Activated gamma-delta T cell treated with Interleukin-2 at 50 U/mL for 16 hours (primary cell): ENCODE measurements at places on chromosomes 1 and 21.
A peak's percentile ranks its signal among the peaks of the same experiment; 100 is the strongest.

- DNase-seq = no peak
Measured at GRCh38 chr1:219555031-219555692, 57.7 kb downstream of the ZC3H11B start.

DNA sequence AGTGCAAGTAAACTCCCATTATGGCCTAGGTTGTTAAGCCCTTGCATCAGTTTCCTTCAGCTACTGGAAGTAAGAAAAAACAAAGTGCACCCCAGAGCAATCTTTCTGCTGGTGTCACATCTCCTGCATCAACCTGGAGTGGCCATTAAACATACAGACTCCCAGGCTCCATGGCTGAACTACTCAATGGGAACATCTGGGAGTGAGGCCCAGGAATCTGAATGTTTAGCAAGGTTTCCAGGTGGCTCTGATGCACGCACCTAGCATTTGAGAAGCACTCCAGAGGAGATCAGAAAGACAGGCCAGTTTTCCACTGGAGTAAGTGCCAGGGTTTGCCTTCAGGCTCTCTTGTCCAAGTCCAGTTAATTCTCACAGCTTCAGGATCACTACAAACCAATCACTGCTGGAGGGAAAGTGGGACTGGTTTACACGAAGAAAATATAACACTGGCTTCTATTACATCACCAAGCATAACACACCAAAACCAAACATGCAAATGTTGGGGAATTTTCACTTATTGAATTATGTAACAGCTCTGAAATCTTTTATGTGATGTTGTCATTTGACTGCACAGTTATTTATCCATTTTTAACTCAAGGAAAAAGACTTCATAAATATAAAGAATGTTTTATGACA, 22.3 kb upstream of the ABCA4 start:
- DNase-seq = no peak

DNA sequence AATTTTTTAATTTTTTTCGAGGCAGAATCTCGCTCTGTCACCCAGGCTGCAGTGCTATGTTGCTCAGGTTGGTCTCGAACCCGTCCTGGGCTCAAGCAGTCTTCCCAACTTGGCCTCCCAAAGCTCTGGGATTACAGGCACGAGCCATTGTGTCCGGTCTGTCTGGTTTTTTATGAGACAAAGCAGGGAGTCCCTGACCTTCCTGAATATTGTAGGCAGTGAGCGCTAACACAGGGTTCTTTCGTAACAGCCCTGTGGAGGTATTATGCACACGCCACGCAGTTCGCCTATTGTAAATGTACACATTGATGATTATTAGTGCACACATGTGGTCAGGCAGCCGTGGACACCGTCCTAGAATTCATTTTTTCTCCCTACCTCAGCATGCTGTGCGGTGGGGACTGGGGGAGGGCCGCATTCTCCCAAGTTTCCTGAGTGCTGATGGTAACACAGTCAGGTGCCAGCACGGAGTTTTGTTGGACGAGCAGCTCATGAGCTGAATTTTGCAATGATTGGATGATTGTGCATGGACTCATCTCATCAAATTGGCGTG, 19.6 kb downstream of the SPSB1 start:
- DNase-seq = no peak

GRCh38 chr1:93395195-93395594, 49.5 kb downstream of the DR1 start:
- no peak for DNase-seq

GRCh38 chr1:226912587-226913176, 27.4 kb upstream of the COQ8A start:
- peak; percentile 35 for DNase-seq

GRCh38 chr1:211339631-211340041, 13.0 kb downstream of the TRAF5 start:
- DNase-seq = no peak

- DNase-seq = no peak
Measured at GRCh38 chr1:51414811-51415210, 84.4 kb upstream of the TTC39A start.

DNA sequence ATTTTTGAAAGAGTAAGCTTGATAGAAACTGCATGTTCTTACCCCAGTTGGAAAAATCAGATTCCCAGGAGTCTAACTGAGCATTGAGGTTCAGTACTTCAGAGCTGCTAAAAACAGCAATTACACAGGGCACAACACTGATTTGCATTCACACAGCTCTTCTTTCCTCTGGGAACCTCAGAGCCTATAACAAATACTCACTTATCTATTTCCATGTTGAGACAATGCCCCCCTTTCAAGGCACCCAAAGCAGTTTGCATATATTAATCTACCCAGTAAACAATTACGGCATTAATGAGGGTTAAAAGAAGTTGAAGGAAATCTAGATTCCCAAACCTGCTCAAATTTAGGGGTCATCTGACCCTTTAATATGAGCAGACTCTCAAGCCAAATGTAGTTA, 126.9 kb upstream of the SLC35F3 start:
- DNase-seq = no peak

DNA sequence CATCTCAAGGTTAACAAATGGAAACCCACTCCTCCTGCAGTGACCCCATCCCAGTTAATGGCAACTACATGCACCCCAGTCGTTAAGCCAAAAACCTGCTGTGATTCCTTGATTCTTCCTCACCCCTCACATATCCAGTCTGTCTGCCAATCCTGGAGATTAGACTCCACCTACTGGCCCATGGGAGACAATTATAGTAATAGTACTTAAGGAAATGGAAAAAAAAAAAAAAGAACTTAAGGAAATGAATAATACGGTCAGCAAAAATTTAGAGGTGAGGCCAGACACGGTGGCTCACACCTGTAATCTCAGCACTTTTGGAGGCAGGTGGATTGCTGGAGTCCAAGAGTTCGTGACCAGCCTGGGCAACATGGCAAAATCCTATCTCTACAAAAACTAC, 7.0 kb downstream of the NOL9 start:
- no peak for DNase-seq

DNA sequence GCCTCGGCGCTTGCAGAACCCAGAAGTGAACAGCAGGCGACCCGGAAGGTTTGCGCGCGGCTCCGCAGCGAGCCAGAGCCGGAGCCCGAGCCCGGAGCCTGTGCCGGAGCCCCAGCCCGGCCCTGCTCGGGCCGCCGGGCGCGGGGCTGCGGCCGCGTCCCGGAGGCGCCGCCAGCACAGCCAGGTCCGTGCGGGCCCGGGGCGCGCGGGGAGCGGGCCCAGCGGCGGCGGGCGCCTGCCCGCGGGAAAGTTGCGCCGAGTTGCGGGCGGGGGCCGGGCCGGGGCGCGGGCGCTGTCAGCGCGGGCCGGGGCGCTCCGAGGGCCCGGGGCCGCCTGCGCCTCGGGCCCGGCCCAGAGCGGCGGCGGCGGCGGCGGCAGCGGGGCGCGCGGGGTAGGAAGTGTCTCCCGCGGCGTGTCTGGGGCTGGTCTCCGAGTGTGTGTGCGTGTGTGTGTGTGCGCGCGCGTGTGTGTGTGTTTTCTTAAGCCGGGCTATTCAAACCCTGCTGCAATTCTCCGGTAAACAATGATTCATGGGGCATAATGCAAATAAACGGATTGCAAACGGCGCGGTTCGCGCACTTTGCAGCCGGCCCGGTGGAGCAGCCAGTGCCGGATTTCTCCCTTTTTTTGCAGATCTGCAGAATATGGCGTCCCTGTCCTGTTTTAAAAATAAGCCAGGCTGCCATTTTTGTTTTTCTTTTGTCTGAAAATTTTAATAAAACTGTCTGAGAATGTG, at the start of gene ZNF362:
TSS of gene ZNF362 (plus strand) at position 22 of the 736 bp plus-strand sequence. CDS start 14,083 bp downstream, outside the sequence.
- DNase-seq = peak; percentile 63
